ENCODE measurements at places on chromosomes 6 and 20.

GRCh38 chr6:159929819-159930218 lies 39.0 kb downstream of the MAS1 start:
- no peak for DNase-seq

GRCh38 chr6:156421933-156422332 lies 355.2 kb upstream of the ARID1B start:
- no peak for DNase-seq

- DNase-seq, result no peak
These were observed 89.4 kb upstream of the ATXN1 start for GRCh38 chr6:16850681-16851026.

DNA sequence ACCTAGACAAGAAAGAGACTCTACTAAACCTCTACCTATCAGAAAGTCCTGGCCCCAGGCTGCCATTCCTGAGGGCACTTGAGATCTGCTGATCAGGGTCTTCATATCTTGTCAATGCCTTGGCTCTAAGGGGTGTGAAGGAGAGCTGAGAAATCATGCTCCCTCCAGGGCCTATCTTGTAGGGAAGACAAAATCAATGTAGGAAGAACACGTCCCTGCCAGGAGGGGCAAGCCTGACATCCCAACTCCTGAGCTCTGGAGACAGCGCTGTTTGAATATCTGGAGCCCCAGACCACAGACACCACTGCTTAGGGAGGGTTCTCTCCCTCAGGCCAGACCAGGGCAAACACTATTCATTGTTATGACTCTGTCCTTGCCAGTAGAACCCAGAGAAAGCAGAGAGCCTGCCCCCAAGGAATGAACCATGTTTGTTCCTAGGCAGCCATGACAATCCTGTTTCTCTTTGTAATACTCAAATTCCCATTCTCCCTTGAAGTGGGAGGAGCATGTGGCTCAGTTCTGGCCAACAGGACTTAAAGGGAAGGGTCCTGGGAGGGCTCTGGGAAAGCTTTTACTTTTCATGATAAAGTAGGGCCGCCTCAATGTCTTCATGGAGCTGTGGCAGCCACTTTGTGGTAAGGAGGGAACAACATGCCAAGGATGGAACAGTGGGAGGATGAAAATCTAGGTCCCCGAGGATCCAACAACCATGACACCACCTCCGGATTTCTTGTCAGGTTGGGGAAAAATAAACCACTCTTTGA lies 1.8 kb upstream of the FASTKD5 start:
- DNase-seq, result no peak

DNA sequence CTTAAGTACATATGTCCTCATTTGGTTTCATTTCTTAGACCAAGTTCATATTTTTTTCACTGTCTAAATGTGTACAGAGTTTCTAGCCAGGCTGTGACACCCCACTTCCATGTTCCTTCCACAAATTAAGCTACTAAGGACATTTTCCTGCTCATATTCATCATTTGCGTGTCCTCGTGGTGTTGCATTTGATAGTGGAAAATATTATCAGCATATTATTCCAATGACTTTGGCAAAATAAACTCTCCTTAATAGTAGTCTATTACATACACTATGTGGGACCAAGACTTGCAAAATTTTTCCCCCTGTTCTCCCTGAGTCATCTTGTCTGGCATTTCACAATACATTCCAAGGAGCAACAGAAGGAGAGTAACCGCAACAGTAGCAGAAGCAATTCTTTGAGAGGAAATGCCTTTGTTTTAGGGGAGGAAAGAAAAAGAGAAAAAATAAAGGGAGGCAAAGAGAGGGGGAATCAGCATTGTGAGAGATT lies 599.2 kb downstream of the COL12A1 start:
- DNase-seq, result no peak
